ENCODE measurements at places on chromosomes 13 and 19.

DNA sequence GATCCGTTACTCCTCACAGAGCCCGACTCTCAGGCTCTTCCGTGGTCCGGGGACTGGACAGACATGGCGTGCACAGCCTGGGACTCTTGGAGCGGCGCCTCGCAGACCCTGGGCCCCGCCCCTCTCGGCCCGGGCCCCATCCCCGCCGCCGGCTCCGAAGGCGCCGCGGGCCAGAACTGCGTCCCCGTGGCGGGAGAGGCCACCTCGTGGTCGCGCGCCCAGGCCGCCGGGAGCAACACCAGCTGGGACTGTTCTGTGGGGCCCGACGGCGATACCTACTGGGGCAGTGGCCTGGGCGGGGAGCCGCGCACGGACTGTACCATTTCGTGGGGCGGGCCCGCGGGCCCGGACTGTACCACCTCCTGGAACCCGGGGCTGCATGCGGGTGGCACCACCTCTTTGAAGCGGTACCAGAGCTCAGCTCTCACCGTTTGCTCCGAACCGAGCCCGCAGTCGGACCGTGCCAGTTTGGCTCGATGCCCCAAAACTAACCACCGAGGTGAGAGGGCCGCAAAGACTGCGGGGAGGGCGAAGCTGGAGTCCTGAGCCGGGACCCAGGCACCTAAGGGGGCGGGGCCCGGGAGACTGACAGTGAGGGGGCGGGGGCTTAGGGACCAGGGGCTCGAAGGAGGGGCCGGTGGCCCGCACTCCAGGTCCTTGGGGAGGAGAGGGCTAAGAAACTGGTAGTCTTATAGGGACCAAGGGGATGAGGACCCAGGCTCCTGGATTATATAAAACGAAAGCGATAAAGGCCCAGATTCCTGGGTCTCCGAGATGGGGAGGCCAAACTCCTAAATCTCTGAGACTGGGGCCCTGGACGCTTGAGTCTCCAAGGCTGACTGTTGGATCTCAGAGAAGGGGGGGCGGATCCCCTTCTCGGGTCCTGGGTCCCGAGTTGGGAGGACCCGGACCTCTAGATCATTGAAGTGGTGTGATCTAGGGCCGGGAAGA, 2.0 kb downstream of the ETV2 start:
- peak; percentile 73 for DNase-seq

DNA sequence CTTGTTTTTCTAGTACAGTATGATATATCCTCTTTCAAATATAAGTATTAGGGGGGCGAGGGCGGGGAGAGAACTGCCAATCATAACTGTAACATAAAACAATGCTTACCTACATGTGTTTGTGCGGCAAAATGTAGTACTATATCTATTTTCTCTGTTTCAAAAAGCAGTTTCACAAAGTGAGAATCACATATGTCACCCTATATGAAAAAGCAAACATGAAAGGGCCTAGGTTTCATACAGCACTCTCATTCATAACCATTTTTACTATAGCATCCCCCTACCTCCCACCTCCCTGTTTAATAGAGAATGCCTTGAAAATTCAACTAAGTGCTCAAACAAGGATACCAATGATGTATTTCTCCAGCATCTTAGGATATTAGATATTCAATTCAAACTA, 5.2 kb downstream of the TGDS start:
- DNase-seq, result no peak

- DNase-seq, result no peak
These were observed 67.0 kb upstream of the STARD13 start for GRCh38 chr13:33352526-33352925.

- DNase-seq, result no peak
These were observed 186.8 kb upstream of the PRR20A start for GRCh38 chr13:56953965-56954364.

Measured in AG10803 (cell line).